ENCODE measurements at places on chromosomes 16 and 17.

- no peak for DNase-seq
Observed at GRCh38 chr17:13756763-13757162, 155.0 kb upstream of the HS3ST3A1 start.

GRCh38 chr17:29344201-29344856 lies 45.8 kb upstream of the TAOK1 start:
- no peak for DNase-seq

- no peak for DNase-seq
Observed at GRCh38 chr17:9109933-9110332, 88.6 kb downstream of the NTN1 start.

- no peak for DNase-seq
Observed at GRCh38 chr16:20216591-20217217, 110.6 kb downstream of the GP2 start.

DNA sequence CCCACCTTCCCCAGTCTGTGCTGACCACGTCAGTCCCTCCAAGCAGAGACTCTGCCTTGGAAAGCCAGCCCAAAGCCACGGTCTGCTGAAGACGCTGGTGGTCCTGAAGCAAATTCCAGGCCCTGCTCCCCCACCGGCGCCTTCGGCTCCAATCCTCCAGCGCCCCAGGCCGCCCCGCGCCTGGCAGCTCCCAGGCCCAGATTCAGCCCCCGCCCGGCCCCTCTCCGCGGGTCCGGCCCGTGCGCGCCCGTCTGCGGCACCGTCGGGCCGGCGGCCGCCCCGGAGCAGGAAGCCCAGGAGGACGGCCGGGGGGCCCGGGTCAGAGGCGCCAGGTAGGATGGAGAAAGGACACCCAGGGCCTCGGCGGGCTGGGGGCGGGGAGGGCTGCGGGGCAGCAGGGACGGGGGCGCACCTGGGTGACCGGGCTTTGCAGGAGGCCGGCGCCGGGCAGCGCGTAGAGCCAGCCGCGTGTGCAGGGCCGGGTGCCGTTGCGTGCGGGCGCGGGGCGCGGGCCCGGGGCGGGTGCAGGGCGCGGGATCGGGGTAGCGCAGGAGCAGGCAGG lies 594 bp upstream of the SLC22A31 start:
- no peak for DNase-seq

GRCh38 chr17:66469890-66470289 lies 167.5 kb downstream of the PRKCA start:
- DNase-seq = no peak

DNA sequence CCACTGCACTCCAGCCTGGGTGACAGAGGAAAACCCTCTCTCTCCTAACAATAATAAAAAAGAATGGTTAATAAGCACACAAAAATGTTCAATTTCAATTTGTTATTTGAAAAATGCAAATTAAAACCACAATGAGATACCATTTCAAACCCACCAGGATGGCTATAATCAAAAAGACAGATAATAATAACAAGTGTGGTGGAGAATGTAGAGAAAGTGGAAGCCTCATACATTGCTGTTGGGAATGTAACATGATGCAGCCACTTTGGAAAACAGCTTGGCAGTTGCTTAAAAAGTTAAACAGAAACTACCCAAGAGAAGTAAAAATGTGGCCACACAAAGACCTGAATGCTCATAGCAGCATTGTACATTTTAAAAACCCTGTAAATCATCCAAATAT lies 51.8 kb upstream of the MAP3K14 start:
- no peak for DNase-seq

- DNase-seq = no peak
Observed at GRCh38 chr17:66273586-66273848, 28.9 kb upstream of the PRKCA start.
